ENCODE measurements at places on chromosomes 7 and 10.

DNA sequence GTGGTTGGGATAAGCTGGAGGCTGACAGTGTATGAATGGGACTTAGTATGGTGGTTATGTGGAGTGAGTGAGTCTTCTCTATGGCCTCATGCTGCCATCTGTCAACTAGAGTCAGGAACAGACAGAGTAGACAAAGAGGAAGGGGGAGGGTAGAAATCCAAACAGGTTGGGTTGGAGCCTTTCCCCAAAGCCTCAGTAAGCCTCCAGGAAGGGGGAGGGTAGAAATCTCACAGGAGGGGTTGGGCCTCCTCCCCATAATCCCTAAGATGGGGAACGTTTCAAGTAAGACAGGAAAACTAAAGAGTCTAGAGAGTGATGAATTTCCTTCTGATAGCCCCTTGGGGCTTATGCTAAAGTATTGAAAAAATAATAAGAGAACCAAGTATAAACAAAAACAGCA lies 2.0 kb upstream of the AKR1B15 start:
- DNase-seq, result no peak

GRCh38 chr7:106329408-106329807 lies 44.6 kb upstream of the NAMPT start:
- DNase-seq, result no peak

DNA sequence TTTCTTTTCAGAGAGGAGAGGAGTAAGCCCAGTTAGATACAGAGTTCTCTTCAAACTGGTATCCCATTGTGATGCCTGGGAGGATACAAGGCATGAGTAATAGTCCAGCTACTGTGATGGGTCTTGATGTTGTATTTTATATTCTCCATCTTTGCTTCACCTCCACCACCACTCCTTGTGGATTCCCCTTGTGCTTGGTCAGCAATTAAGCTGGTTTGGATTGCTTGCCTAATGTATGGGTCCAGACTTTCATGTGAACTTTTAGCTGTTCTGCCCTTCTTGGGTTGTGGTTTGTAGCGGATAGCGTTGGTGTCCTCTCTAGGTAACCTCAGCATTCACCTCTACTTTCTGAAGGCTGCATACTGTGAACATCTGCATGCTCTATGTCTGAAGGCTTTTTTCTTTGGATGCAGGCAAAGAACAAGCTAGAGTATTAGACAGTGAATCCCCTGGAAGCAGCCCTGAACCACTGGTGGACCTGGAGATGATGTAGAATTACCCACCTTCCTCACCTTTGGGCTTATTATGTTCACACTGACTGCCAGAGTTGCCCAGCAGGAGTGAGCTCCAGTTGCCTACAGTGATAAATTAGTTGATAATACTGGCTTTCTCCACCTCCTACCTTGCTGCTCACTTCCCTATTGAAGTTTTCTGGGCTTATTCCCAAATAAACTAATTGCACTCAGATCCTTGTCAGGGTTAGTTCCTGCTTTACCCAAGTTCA lies 126.5 kb upstream of the MTPN start:
- DNase-seq, result no peak

DNA sequence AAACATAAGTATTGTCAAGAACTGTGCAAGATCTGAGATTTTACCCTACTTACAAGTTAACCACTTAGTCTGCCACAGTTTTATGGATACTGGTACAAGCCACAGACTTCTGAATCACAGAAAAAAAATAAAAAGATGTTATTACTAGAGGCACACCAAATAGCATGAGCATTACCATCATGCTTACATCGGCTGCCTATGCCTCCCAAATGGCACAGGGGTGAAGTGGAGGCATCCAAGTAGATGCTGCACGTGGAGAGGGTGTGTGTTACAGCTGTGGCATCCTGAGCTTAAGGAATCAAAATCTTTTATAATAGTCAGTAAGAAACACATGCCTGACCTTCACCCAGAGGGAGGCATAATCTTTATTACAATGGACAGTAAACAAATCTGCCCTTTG lies 207.8 kb downstream of the TFEC start:
- no peak for DNase-seq

GRCh38 chr7:34761206-34761605 lies 103.2 kb downstream of the NPSR1 start:
- DNase-seq, result no peak

GRCh38 chr10:130959752-130960195 lies 351.7 kb downstream of the TCERG1L start:
- no peak for DNase-seq

DNA sequence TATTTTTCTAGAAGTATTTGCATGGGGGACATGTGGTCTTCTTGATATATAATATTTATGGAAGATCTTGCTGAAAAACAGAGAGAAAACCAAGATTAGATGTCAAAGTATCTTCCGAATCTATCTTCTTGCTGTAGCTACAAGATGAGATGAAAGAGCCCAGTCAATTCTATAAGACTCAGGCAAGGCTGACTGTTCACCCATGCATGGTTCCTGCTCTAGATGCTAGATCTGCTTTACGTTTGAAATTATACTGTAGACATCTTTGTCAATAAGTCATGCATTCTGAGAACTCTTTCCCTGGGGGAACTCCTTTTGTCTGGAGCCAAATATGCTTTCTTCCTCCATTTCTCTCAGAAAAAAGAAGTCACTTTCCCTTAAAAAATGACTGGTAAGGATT lies 1292.0 kb downstream of the XPNPEP1 start:
- DNase-seq, result no peak

- no peak for DNase-seq
Measured at GRCh38 chr7:29398011-29398410, 165.6 kb upstream of the PRR15 start.

DNA sequence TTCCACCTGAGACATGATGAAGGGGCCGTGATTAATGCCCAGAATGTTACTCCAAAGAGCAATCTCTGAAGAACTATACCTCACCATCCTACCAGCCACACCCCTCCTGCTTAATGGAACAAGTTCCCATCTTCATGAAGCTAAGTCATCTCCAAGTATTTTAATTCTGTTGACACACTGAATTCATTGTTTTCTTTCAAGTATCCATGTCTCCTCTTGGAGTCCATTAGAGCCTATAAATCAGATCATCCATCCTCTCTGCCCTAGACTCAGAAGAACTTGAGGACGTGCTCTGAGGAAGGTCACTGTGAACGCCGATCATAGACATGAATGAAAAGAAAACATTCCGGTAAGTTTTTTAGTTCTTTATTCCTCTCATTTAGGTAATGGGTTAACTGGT lies 126.8 kb downstream of the RSU1 start:
- DNase-seq, result no peak

DNA sequence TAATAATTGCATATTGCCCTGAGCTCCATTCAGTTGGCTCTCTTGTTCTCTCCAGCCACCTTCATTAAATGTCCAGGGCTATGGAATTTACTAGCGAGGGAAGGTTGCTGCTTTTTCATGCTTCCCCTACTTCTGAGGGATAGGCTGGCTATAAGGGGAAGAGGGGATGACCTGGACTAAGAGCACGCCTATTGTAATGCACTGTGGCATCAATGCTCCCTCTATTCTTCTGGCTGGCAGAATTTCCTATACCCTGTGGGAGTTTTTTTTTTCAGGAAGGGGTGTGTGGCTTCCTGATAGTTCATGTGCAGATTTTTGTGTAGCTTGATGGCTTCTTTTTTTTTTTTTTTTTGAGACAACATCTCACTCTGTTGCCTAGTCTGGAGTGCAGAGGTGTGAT lies 155.8 kb downstream of the SND1 start:
- DNase-seq, result no peak

DNA sequence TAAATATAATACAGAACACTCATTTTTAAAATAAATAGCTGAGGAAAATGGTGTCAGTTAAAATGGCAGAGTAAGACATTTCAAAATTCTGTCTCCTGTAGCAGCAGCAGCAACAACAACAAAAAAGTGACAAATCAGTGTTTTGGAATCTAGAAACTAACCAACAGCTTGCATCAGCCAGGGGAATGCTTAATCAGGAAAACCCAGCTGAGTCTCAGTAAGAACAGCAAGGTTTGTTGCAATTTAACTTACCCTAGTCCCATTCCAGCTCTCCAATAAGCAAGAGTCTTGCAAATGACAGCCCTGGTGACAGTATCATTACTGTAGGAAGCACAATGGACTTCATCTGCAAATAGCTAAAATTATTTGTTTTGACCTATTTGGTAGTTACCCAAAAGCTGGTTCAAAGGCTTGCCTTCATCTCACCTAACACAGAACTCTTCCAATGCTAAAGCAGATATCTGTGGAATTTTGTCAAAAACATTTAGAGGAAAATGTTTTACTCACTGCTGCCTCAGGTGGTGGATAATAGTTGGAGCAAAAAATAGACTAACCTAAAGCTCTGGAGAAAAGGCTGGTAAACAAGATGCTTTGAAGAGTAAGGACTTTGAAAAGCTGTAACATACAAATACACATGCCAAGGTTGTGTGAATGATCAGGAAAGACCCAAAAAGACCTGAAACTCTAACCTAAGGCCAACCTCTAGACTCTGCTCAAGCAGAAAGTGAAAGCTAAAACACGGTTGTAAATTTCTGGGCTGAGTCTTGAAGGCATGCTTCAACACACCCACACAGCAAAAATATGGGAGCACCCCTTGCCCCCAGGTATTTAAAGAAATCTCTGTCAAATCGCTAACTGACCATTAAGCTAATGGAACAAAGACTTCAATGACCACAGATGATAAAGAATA lies 9.9 kb upstream of the ARHGAP22 start:
- DNase-seq, result no peak

- DNase-seq, result no peak
Measured at GRCh38 chr10:79042639-79043411, 25.9 kb upstream of the ZMIZ1 start.

- DNase-seq, result no peak
Measured at GRCh38 chr7:87517891-87518290, 42.4 kb upstream of the ABCB4 start.

DNA sequence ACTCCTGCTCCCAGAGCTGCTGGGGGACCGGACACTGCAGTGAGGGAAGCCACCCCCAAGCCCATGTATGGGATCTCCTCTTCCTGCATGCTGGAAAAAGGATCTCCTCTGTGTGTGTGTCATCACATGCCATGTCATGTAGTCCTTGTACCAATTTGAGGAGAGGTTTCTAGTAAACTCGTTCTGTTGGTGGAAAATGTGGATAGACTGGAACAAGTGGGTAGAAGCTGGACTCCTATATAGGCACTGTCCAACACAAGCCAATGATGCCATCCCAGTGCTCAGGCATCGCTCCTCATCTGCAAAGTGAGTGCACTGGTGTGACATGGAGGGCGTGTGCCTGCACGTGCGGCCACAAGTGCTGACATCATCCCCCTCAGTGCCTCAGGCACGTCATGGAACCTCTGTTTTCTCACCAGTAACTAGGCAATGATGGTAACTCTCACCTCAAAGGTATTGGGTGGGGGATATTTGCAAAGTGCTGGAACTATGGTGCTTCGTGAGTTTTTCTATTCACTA lies 19.3 kb downstream of the MYO1G start:
- DNase-seq, result no peak

DNA sequence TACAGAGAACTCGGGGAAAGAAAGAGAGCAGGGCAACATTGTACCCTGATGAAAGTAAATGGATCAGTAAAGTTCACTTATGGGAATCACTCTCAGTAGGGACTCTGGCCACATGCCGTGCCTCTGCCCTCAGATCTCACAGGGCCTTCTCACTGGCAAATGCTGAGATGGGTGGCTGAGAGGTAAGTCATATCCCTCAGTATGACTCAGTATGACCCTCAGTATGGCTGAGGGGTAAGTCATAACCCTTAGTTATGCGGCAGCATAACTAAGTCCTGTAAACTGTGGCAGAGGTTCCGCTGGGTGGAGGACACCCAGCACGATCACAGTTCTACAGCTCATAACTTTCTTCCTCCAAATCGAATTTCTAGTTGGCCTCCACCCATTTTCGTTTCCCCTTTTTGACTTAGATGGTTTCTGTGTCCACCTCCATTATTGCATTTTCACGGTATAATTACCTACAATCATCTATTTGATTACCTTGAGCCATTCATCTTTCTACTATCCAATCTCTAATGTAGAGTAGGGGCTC lies 26.5 kb upstream of the WNT16 start:
- DNase-seq, result no peak

GRCh38 chr7:28631995-28632394 lies 219.7 kb downstream of the CREB5 start:
- DNase-seq, result no peak

DNA sequence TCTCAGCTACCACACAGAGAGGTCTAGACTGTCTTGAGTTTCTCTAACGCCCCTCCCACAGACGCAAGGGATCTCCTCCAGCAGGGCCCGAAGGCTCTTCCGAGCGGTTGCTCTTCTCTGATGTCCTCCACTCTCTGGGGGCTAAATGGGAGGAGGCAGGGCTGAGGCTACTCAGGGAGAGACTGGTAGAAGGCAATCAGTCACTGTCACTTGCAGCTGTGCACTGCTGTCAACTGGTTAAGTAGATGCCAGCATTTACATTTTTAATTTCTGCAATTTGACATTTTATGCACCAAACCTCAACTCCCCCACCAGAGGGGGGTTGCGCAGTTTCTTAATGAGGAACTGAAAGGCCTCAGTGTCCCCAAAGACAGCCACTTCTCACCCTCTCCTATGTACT lies 442.8 kb downstream of the PLXNA4 start:
- no peak for DNase-seq
